CD4-positive, alpha-beta T cell treated with Interferon gamma for 1 hour (primary cell): ENCODE measurements at places on chromosomes 2 and 18.

DNA sequence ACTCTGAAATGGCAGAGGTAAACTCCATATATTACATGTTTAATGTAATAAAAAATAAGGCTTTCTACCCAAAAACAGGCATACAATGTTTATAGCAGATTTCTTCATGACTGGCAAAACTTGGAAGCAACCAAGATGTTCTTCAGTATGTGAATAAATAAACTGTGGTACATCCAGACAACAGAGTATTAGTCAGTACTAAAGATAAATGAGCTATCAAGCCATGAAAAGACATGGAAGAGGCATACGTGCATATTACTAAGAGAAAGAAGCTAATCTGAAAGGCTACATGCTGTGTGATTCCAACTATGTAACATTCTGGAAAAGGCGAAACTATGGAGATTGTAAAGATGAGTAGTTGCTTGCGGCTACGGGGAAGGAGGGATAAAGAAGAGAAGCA is 97.4 kb downstream of the OSR1 start:
- DNase-seq: no peak

- DNase-seq: no peak
Measured at GRCh38 chr2:33441235-33441810, 35.1 kb upstream of the RASGRP3 start.

- no peak for DNase-seq
Measured at GRCh38 chr2:214193943-214194342, 216.9 kb upstream of the VWC2L start.

DNA sequence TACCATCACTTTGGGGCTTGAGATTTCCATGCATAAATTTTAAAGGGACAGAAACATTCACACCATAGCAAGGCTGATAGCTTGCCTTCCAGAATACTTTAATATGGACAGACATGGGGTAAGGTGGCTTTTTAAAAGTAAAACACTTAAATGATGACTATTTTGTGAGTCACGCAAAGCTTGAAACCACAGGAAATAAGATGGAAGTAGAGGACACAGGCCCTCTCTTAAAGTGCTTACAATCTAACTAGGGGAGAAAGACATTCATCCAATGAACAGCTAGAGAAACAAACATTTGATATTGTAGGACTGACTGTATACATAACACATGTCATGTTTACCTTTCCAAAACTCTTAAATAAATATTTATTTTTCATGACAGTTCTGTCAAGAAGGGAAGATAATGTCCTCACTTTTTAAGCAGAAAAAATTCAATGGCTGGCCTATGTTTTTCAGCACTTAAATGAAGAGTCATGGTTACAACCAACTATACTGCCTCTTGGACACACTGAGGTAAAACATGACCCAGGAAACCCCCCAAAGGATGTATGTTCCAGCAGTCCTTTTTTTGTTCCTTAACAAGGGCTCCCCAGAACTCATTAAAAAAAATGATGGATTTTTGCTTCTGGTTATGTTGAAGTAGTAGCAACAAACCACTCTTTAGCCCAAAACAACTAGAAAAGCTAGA is 120.0 kb upstream of the RBMS1 start:
- DNase-seq: no peak

DNA sequence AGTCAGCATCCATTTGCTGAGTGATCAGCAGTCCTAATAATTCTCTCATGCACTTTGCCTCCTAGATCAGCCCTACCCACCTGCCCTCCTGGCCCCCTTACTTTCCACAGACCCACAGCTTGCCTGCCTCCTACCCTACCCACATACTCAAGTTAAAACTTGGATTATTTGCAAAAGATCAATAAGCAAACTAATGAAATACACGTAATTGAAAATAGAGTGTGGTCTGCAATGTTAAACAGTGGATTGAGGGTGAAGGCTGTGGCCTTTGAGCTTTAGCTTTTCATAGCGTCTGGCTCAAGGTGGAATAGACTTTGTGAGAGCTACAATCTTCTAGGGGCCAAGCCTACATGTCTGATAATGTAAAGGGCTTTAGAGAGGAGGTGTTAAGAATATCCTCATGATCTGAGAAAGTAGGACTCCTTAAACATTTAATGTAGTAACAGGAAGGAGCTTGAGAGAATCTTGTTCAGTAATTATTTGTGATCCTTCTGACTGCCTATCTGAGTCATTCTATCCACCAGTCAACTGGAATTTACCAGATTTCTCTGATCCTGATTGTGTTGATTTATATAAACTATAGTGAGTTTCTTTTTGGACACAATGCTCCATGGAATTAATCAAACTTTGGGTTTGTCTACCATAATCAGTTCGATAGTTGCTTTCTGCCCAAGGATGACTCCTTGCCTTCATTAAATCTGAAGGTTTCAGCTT is 310.0 kb downstream of the HRH4 start:
- DNase-seq: no peak
